ENCODE measurements at places on chromosomes 7 and 10.

- DNase-seq: no peak
Measured at GRCh38 chr7:84975586-84976185, 211.2 kb downstream of the SEMA3D start.

DNA sequence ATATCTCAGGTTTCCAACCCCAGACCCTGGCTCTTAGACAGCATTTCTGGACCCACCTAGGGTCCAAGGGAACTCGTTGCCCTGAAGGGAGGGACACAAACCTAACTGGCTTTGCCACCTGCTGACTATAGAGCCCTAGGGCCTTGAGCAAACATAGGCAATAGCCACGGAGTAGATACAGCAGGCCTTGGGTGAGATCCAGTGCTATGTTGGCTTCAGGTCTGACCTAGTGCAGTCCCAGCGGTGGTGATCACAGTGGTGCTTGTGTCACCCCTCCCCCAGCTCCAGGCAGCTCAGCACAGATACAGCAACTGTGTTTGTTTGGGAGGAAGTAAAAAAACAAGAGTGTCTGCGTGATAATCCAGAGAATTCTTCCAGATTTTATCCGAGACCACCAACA lies 9.7 kb upstream of the TNKS2 start:
- DNase-seq: no peak

- no peak for DNase-seq
Measured at GRCh38 chr7:155107126-155107525, 37.0 kb downstream of the HTR5A start.

DNA sequence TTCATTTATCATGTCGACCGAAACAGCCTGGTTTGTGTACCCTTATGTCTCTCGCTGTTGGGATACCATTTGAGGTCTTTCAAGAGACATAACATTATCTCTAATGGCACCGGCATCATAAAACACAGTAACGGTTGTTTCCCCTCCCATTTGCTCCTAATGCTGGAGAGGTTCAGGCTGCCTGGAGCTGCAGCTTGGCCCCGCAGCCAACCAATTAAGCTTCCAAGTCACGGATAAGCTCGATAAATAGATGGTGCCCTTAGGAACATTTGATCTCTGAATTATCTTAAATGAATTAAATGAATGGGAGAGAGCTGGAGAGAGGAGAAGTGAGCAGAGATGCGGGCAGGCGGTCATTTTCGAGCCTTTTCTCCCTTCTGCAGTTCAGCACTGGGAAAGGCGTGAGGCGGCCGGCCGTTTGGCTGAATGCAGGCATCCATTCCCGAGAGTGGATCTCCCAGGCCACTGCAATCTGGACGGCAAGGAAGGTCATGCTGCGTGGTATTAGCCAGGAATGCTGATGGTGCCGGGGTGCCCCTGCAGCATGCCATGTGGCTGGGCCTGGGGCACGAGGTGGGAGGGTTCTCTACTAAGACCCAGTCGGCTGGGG lies 12.6 kb downstream of the CPA4 start:
- DNase-seq: no peak

DNA sequence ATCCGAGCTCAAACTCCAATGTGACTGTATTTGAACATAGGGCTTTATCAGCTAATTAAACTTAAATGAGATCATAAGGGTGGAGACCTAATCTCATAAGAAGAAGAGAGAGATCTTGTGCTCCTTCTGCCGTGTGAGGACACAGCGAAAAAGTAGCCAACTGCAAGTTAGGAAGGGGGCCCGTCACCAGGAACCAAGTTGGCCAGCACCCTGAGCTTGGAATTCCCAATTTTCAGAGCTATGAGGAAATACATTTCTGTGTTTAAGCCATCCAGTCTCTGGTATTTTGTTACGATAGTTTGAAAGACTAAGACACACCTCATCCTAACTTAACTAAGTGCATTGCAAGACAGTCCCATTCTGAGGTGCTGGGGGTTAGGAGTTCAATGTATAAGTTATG lies 14.1 kb upstream of the WDR86 start:
- no peak for DNase-seq

GRCh38 chr7:48390388-48391327 lies 219.4 kb downstream of the ABCA13 start:
- DNase-seq: peak; percentile 20

GRCh38 chr7:158085741-158086695 lies 501.6 kb downstream of the PTPRN2 start:
- no peak for DNase-seq

- peak; percentile 21 for DNase-seq
Measured at GRCh38 chr7:128065872-128066271, 34.6 kb upstream of the LRRC4 start.

DNA sequence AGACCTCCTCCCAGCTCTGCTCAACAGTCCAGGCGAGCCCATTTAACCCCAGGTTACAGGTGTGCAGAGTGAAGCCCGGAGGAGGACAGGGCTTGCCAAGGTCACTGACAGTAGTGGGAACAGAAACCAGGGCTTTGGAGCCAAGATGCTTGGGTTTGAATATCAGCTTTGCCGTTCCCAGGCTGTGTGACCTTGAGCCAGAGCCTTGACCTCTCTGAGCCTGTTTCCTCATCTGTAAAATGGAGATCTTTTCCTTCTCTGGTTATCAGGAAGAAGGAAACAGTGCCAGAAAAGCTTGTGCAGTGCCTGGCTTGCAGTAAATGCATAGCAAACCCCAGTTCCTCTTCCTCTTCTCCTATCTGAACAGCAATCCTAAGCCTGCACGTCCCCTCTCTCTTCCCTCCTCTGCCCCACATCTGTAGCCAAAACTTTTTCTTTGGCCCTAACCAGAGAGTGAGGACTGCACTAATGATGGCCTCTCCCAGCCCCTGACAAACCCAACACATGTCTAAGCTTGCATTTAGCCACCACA lies 21.4 kb upstream of the MLXIPL start:
- no peak for DNase-seq

DNA sequence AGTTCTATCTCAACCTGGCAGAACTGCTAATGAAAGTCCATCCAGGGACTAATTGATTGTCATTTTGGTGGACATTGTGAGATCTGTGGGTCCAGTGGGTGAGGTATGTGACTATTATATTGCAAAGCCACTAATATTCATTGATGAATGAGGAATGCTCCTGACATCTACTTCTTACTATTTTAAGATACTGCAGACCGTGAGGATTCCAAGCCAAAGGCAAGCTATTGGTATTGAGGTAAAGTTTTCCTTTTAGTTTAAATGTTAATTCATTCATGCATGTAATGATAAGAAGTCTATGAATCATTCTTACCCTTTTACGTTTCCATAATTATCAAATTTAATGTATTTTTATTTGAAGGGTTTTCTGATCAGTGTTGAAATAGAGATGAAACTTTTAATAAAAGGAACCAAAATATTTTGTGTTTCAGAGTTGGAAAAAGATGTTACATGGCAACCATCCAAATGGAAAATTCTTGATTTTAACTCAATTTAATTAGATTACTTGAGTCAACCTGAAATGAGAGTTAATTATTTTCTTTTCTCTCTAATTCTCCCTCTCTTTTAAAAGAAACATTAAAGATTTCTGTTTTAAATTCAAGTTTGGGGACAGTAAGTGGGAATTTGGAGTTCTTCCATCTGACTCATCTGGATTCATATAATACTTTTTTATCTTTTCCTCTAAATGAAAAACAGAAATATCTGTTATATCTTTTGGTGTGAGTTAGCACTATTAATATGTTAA lies 39.6 kb downstream of the NUP205 start:
- DNase-seq: no peak

DNA sequence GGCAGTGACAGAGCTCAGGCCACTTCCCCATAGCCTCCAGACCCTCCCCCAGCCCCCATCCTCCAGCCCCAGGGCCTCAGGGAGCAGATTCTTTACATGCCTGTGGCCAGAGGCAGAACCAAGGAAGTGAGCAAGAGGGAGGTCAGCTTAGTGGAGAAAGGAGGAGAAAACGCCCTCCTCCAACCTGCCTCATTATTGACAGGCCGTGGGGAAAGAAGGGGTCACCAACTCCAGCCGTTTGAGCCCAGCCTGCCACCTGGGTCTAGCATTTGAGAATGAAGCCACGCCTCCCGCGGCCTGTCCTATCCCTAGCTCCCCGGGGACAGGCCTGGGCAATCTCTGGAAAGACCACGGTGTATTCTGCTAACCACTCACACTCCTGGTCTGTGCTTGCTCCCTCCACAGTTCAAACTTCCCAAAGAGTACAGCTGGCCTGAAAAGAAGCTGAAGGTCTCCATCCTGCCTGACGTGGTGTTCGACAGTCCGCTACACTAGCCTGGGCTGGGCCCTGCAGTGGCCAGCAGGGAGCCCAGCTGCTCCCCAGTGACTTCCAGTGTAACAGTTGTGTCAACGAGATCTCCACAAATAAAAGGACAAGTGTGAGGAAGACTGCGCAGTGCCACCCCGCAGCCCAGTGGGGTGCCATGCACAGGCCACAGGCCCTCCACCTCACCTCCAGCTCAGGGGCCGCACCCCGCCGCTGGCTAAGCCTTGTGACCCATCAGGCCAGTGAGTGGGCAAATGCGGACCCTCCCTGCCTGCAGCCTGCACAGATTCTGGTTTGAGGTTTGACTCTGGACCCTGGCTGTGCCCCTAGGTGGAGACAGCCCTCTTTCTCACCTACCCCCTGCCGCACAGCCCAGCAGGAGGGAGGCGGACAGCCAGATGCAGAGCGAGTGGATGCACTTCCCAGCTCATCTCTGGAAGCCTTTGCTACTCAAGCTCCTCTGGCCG lies 14.3 kb upstream of the TRIM8 start:
- no peak for DNase-seq

DNA sequence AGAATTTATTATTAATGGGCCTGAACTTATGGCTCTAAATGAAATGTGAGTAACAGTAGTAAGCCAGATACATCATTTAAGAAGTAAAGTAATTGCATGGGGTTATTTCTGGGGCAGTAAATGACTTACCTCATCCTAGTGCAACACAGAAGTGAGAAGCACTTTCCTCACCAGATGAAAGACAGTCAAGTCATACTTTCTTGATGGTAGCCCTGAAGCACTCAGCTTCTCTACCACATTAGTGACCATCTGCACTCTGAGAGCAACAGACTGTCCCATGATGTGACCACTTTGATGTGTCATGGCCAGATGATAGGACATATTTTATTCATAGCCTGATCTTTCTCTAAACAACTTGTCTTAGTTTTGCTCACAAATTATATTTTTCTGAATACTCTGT lies 369.5 kb upstream of the PHF14 start:
- DNase-seq: no peak

DNA sequence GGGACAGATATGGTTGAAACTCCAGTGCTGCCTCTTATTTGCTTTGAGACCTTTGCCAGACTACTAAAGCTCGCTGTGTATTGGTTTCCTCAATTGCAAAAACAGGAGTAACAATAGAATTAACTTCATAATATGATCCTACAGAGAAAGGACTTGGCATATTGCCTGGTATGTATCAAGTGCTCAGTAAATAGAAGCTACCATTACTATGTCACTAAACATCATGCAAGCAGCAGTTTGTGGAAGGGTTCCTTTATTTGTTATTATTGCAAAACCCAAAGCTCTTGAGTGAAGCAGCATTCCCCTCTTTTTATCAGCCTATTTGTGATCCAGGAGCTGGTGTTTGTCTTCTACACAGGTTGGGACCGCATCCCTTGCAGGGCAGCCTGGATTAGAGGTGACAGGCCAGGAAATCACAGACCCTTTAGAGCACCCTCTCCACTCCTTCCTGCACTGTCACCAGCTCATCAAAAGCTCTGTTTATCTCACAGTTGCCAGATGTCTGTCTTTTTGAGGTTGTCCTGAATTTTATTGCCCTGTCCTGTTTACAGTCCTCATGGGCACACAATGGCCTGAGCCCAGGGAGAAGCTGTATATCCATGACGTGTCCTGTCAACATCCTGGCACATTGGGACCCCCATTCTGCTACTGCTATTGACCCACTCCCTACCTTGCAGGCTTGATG lies 121.5 kb downstream of the SNX10 start:
- DNase-seq: no peak

GRCh38 chr10:51244309-51244708 lies 170.0 kb downstream of the PRKG1 start:
- no peak for DNase-seq

DNA sequence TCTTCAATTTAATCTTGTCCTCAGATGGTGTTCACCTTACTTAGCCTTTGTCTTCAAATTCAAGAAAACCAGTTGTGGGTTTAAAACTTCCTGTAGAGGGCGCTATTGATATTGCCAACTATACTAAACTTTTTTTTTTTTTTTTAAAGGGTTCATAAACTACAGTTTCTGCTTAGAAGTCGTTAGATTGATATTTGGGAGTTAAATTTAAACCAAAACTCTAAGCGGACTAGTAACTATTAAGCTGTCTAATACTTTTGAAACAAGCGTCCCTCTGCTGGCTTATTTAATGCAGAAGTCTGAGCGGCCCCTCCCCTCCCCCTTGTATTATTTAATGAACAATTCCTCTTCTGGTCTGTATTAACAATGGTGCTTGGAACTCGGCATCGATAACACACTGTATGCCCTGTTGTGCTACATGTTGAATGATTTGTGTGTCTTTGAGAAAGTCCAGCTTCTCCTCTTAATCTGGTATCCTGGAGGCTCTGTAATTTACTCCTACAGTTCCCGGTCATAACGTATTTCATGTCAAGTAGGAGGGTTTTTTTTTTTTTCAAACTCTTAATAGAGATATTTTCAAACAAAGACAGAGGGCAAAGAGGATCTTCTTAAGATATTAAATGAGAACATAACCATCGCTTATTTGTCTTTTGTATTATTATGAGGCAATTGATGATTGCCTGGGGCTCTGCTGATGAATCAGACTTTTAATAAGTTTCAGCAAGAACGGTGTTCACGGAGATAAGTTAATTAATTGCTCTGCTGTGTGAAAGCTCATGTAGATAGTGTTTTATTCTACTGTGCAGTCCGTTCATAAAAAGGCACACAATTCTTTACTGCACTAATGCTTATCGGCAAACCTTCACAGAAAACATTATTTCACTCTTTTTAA lies 22.6 kb upstream of the CREB5 start:
- DNase-seq: no peak

DNA sequence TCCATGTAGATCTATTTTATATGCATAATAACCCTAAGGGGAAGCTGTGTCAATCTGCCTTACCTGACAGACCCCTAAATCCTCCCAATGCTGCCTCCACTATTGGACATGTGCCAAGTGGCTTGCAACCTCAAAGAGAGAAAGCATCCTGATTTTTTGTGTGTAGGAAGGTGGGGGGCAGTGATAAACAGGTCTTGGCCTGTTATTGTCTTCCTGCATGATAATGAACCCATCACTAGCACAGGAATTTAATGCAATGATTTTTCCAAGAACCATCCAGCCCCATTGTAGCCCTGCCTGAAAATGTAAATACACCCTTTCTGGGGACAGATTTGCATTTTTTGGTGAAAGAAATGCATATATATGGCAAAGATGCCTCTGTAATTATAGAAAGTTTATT lies 850.2 kb downstream of the LRMDA start:
- DNase-seq: no peak

GRCh38 chr7:69814421-69814962 lies 216.2 kb downstream of the AUTS2 start:
- DNase-seq: no peak

DNA sequence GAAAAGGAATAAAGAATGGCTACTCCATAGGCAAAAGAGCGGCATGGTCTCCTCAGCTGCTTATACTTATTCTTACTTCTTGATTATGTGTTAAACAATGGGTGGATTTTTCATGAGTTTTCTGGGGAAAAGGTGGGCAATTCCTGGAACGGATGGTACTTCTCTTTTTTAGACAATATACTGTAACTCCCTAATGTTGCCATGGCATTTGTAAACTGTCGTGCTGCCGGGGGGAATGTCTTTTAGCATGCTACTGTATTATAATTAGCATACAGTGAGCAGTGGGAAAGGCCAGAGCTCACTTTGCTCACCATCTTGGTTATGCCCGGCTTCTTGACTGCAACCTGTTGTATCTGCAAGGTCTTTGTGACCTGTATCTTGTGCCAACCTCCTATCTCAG lies 372.1 kb upstream of the AKR1E2 start:
- DNase-seq: no peak

All from transverse colon (tissue), 4 donors.